ENCODE measurements at places on chromosomes 3 and 15.

DNA sequence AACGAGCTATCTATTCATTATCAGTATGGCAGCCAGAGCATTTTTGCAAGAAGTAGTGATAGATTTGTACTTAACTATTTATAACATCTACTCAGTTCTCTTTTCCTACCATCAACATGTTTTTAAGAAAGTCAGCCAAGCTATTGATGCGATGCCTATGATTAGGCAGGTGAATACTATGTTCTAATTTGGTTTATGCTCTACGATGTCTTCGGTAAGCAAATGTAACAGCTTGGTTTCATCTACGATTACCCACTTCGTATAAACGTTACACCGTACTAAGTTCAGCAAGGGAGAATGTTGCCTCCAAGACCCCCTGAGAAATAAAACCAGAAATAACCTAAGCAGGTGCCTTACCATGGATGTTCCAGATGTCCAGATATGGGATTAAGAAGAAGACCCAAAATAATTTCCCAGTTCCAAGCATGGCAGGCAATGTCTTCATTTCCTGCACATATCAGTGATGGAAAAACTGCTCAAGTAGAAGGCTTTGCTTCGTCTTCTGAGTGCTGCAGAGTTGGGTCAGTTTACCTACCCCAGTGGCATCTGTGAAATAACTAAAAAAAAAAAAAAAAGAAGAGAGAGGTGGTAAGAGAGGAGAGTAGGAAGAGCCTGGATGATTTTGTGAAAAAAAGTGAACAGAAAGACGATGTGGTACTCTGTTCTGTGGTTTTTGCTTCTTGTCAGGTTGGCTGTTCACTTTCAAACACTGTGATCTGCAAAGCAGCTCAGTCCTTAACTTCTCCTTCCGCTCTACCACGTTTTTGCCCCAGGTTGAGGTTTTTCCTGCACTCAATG lies at the start of gene BTLA:
TSS of gene BTLA (minus strand) at position 559 of the 798 bp plus-strand sequence. CDS start at position 445, 114 bp downstream.
- DNase-seq = no peak

- DNase-seq = no peak
Observed at GRCh38 chr15:82789491-82789890, 16.4 kb downstream of the FSD2 start.

- DNase-seq = no peak
Observed at GRCh38 chr15:96068897-96069296, 261.6 kb upstream of the NR2F2 start.

GRCh38 chr15:70835841-70836240 lies 18.1 kb downstream of the LARP6 start:
- DNase-seq = no peak

GRCh38 chr3:17088017-17088416 lies 203.3 kb downstream of the PLCL2 start:
- DNase-seq = no peak

DNA sequence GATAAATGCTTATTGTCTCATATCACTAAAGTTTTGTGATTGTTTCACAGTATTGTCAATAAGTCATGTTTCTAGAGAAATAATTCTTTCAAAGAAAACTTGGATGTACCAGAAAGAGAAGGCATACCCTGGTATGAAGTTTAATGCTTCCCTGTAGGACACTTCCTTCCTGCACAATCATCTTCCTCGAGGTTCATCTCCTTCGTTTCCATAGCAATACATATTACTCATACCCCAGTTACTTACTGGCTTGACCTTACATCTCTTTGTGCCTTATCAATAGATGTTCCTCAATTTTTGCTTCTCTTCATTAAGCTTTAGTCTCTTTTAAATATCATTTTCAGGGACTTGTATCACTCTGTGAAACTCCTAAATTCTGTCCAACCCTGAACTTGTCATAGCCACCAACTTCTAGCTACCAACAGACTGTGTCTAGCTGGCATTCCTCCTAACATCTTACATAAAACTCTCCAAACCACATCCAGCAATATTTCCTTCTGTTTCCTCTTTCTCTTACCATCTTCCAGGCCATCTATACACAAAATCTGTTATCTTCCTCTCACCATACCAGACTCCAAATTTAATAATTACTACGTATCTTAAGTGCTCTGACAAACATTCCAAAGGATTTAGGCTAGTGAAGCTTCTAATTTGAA lies 134.3 kb downstream of the GADL1 start:
- no peak for DNase-seq

DNA sequence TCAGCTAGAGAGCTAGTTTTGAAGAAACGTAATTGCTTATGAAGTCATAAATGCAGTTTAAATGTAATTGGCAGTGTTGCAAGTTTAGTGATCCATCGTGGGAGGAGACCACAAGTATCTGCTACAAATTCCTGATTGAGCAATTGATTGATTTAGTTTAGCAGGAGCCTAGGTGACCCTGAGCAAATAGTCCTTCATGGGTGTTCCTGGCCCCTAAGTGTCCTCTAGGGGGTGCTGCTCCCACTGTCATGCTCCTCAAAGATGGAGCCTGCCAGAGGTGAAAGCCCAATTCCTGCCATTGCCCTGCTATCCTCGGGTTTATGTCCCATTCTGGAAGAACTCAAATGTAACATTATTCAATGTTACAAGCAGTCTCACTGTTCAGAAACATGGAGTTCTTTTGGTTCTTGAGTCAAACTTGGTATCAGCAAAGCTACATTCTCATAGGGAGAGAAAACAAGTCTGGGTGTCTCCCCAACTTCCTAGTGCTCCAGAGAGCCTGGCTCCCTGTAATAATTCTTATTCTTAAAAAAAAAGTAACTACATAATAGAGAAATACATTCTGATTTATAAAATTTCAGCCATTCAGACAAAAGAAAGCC lies 29.8 kb upstream of the SENP5 start:
- DNase-seq = peak; percentile 79

- DNase-seq = no peak
Observed at GRCh38 chr15:91561371-91562100, 292.0 kb upstream of the SLCO3A1 start.

- no peak for DNase-seq
Observed at GRCh38 chr3:113437411-113437810, 3.9 kb downstream of the CFAP44 start.

DNA sequence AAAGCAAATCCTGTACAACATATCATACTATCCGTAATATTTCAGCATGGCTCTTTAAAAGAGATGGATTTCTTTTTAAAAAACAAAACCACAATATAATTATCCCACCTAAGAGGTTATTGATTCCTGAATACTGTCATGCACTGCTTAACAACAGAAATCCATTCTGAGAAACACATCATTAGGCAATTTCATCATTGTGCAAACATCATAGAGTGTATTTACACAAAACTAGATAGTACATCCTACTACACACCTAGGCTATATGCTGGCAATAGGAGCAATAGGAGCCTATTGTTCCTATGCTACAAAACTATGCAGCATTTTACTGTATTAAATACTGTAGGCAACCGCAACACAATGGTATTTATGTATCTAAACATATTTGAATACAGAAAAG lies 242.0 kb downstream of the NEK10 start:
- DNase-seq = no peak

GRCh38 chr3:171480526-171480925 lies 20.3 kb upstream of the TNIK start:
- DNase-seq = no peak

GRCh38 chr15:100856867-100857266 lies 22.8 kb upstream of the ALDH1A3 start:
- no peak for DNase-seq

- DNase-seq = no peak
Observed at GRCh38 chr3:46314517-46314916, 39.4 kb upstream of the CCR2 start.

- no peak for DNase-seq
Observed at GRCh38 chr15:83340087-83340486, 55.6 kb upstream of the BNC1 start.

DNA sequence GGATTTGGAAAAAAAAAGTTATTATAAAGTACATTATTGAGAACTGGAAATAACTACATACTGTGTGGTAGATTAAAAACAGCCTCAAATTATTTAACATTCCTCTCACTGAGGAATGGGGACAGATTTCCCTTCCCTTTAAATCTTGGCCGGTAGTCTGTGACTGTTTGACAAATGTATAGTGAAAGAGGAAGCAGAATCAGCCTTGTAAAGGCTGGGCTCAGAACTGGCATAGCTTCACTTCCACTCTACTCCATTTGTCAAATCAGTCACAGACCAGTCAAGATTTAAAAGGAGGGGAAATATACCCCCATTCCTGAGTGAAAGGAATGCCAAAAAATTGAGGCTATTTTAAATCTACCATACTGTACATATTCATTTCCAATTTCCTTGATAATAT lies 18.2 kb upstream of the B4GALT4 start:
- no peak for DNase-seq

- DNase-seq = no peak
Observed at GRCh38 chr3:156175570-156175969, 55.2 kb downstream of the KCNAB1 start.

DNA sequence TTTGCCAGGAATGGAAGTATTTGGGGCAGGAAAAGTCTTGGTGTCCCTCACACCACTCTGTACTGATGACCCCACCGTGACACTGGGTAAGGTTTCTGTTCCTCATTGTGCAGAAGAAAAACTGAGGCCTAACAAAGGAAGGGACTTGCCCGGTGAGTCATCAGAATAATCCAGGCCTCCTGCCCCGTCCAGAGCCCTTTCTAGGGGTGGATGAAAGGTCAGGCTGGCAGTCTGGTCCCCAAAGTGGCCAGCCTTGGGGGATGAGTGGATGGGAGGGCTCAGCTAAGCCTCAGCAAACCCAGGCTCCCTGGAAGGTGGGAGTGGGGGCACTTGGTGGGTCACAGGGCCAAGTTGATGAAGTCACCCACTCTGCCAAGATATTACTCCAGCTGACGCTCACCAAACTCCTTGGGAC lies 2.3 kb upstream of the DNAH1 start:
- DNase-seq = no peak

DNA sequence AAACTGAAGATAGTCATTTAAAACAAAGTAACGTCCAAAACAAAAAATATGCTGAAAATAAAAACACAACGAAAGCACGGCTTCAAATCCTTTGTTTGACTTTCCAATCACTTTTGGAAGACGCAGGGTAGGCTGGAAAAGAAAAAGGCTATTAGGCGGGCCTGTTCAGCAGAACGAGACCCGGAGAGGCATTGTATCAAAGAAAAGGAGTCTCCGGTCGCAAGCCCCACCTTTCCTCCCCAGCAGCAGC lies 691 bp downstream of the SENP7 start:
- no peak for DNase-seq

DNA sequence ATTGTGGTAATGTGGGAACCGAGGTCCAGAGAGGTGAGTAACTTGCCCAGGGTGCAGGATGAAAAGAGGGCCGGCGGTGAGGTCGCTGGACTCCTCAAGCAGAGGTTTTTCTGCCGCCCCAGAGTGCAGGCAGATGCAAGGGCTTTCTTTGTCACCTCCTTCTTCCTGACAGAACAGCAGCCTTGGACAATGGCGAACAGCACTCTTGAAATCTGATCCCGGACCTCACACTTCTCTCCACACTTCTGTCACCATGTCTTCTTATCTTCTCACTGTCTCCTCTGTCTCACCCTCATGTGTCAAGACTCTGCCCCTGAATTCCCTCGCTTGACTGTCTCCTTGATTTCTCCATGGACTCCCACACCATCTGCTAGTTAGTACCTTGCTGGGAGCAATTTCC lies 15.4 kb upstream of the VPS8 start:
- DNase-seq = no peak

DNA sequence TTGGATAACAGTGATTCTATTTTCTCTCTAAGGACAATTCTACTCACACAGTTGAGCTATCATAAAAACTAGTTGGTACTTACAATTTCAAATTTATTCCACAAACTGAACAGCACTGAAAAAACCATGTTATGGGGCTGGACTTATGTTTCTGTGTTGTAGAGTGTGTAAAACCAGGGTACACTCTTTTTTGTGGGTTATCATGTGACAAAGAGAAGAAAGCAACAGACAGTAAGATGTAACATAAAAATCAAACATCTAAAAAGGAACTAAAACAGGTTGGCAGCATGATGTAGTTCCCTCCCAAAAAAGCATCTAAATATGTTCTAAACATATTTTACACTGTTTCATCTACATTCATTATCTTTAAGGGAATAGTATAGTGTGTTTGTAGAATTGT lies 757.9 kb downstream of the ROBO1 start:
- DNase-seq = no peak

GRCh38 chr15:40543631-40544294 lies 21.1 kb downstream of the CCDC32 start:
- no peak for DNase-seq

DNA sequence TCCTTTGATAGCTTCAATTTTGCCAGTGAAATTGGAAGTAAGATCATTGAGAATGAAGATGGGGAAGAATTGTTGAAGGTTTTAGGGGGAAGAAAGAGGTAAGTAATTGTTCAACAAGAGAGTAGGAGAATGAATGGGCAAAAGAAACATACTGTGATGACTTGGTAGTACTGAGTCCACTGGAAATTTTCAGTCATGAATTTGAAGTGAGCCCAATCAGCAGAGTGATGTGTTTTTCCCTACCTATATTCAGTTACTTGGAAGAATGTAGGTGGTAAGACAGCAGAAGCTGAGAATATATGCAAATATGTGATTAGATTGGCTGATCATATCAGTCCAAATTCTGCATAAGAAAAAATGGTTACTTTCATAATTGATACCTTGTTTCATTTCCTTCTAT lies 569.6 kb downstream of the AGBL1 start:
- no peak for DNase-seq

- no peak for DNase-seq
Observed at GRCh38 chr3:177778633-177779032, 581.4 kb upstream of the TBL1XR1 start.

DNA sequence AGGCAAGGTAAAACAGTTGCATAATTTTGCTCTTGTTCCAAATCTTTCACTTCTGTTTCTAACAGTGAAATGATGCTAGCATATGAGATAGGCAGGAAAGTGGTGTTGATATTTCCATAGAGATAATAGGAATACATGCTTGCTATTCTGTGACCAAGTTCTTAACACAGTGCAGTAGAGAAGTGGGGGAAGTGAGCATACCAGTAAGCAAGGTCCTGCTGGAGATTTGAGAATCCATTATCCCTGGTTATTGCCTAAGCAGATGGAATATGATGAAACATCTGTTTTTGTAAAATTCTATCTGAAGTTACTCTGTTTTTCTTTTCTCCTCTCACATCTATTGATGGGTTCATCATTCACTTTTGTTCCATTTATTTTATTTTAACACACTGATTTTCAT lies 28.7 kb downstream of the USP8 start:
- DNase-seq = no peak

DNA sequence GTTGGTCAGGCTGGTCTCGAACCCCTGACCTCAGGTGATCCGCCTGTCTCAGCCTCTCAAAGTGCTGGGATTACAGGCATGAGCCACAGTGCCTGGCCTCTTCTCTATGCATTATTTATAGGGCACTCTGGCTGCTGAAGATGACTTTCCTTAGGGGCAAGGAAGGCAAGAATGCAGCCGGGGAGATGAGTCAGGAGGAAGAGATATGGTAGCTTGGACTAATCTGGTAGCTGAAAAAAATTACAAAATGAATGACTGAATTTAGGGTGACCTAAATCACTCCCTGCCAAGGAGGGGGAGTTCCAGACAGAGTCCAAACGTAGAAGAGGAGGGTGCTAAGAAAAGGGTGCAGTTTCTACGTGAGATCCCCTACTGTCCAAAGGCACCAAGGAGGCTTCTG lies 14.2 kb downstream of the RHCG start:
- no peak for DNase-seq

All from NCI-H526 (cell line).